ENCODE measurements at places on chromosomes 1 and 21. TPM values are rescaled to one million over a fixed set of nuclear protein-coding genes. Genes with fewer than 3 reads are reported as not detected.

- no peaks in the 10 kb centered on the region for H3K36me3 ChIP-seq
- H3K4me1 ChIP-seq: no peaks in the 10 kb centered on the region
Observed at GRCh38 chr1:112322018-112322417, 74.0 kb upstream of the CTTNBP2NL start.

Gene OR10J1
- total RNA-seq: not detected

Gene PDC
- total RNA-seq: 0.14 TPM

DNA sequence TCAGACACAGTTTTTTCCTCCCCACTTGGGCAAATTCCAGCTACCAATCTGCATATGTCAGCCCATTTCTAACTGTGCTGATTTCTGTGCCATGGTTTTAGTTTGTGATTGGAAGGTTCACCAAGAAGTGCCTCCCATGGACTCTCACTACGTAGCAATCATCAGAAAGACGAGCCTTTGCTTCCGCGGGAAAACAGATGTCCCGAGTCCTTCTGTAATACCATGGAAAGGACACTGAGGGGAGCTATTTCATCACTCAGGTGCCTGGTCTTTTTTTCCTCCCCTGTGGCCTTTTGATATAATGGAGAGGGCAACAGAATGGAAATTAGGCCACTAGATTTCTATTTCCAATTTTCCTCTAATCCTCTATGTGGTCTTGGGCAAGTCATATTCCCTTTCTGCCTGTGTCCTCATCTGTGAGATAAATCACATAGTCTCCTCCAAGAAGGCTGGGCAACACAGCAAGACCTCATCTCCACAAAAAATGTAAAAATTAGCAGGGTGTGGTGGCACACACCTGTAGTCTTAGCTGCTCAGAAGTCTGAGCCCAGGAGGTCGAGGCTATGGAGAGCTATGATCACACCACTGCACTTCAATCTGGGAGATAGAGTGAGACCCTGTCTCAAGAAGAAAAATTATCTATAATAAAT is 24.8 kb downstream of the LEMD1 start:
- H3K27ac ChIP-seq: no peak overlapping the region
- H3K4me1 ChIP-seq: no peaks in the 10 kb centered on the region
- DNase-seq: no peak
- no peaks in the 10 kb centered on the region for H3K36me3 ChIP-seq

GRCh38 chr21:37436174-37436573 is 69.6 kb downstream of the DYRK1A start:
- H3K27me3 ChIP-seq: no peaks in the 10 kb centered on the region
- DNase-seq: no peak
- peaks cover 3% of the 10 kb centered on the region for H3K4me1 ChIP-seq

Gene BGLAP
- total RNA-seq: 0.66 TPM

- H3K27me3 ChIP-seq: no peaks in the 10 kb centered on the region
- H3K36me3 ChIP-seq: no peaks in the 10 kb centered on the region
Observed at GRCh38 chr1:192140382-192140781, 17.9 kb upstream of the RGS18 start.

DNA sequence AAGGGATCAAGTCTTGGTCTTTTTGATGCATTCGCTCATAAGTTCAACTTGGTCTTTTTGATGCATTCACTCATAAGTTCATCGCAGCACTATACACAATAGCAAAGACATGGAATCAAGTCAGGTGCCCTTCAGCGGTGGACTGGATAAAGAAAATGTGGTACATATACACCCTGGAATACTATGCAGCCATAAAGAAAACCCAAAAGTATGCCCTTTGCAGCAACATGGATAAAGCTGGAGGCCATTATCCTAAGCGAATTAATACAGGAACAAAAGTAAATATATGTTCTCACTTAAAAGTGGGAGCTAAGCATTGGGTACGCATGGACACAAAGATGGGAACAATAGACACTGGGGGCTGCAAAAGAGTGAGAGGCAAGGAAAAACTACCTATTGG is 29.8 kb upstream of the FOXE3 start:
- DNase-seq: no peak
- no peak overlapping the region for H3K27ac ChIP-seq
- peaks cover 5% of the 10 kb centered on the region for H3K36me3 ChIP-seq
- no peaks in the 10 kb centered on the region for H3K27me3 ChIP-seq
- H3K4me3 ChIP-seq: no peak overlapping the region

DNA sequence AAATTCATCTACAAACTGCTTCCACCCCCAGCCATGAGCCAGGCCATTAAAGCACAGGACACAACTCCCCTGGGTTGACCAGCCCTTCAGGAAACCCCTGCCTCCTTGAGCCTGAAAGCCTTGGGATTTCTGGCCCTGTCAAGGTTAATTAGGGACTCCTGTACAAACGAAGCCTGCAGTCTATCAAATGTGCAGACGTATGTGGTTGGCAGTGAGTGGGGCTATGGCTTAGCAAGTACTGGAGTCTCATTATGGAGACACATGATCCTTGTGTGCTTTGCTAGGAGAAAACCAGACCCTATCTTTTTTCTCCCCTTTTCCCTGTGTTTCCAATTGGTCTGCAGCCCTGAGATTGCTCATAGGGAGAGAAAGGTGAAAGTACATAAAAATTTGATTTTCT is 588.3 kb upstream of the USP24 start:
- H3K4me1 ChIP-seq: no peaks in the 10 kb centered on the region
- H3K27me3 ChIP-seq: no peaks in the 10 kb centered on the region
- no peak overlapping the region for H3K4me3 ChIP-seq
- no peak for DNase-seq
- H3K27ac ChIP-seq: no peak overlapping the region

GRCh38 chr1:242827538-242827937 is 303.0 kb upstream of the PLD5 start:
- H3K27me3 ChIP-seq: no peaks in the 10 kb centered on the region
- H3K4me1 ChIP-seq: no peaks in the 10 kb centered on the region
- H3K27ac ChIP-seq: no peak overlapping the region
- no peak for DNase-seq

Gene TCHHL1
- total RNA-seq: 0.05 TPM

DNA sequence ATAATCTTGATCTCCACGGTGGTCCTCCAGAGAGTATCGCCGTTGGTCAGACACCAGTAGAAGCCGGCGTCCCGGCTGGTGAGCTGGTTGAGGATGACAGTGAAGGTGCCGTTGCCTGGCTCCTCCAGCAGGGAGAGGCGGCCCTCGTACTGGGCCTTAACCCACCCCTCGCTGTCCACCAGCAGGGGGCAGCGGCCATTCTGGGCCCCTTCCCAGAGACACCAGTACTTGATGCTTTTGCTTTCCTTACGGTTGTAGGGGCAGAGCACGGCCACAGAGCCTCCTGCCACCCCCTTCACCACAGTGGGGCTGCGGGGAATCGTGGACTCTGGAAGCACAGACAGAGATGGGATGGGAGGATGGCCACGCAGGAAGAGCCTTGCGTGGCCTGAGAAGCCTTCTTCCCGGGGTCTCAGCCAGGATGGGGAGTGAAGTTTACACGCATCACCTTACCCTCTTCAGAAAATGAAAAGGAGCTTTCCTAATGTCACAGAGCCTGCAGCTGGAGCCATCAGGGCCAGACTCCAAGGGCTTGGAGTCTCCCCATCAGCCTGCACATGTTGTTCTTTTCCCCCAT is 10.7 kb downstream of the PIGR start:
- H3K27me3 ChIP-seq: no peaks in the 10 kb centered on the region
- no peaks in the 10 kb centered on the region for H3K36me3 ChIP-seq
- no peak for DNase-seq
- H3K27ac ChIP-seq: no peak overlapping the region
- H3K4me1 ChIP-seq: peaks cover 4% of the 10 kb centered on the region

Gene FLG2
- total RNA-seq: 0.05 TPM

GRCh38 chr1:109617291-109617801 is 2.1 kb downstream of the GNAT2 start:
- no peak for DNase-seq
- no peaks in the 10 kb centered on the region for H3K36me3 ChIP-seq

Gene CCDC181
- 0.47 TPM for total RNA-seq

Gene CLEC20A
- 0.28 TPM for total RNA-seq

Gene ADORA1
- total RNA-seq: 0.28 TPM

DNA sequence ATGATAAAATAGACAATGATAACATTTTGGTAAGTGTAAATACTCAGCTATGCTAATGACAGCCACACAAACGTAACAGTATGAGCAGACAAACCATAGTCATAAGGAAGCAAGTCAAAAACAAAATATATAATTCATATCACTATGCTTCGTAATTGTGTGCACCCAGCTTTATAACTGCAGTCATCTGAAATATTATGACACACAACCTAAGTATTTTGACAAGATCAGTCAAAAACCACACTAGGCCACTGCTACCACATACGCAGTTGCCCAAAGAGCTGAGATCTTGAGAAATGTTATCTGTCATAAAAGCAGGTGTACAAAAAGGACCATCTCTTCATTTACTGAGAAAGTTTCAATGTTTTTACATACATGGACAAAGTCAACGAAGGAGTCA is 26.0 kb downstream of the RNASEL start:
- H3K4me3 ChIP-seq: no peak overlapping the region
- H3K27ac ChIP-seq: no peak overlapping the region
- no peaks in the 10 kb centered on the region for H3K4me1 ChIP-seq
- DNase-seq: no peak
- no peaks in the 10 kb centered on the region for H3K36me3 ChIP-seq

DNA sequence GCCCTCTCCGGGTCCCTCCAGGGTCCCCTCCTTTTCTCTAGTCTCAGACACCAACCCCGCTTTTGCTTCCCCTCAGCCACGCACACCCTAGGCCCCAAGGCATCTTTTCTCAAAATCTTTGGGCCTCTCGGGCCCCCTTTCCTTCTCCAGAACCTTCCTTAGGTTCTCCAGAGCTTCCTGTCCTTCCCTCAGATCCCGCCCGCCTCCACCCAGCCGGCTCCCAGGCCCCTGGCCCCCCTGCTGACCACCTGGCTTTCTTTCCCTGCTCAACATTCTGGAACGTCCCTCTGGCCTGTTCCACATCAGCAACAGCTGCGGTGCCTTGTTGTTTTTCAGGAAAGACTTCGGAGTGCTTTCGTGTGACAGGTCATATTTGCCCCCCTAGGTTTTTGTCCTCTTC is 1.2 kb downstream of the ZDHHC18 start:
- peaks cover 12% of the 10 kb centered on the region for H3K4me1 ChIP-seq
- DNase-seq: no peak
- H3K27ac ChIP-seq: peak overlapping the region; percentile 32
- no peaks in the 10 kb centered on the region for H3K27me3 ChIP-seq
- no peaks in the 10 kb centered on the region for H3K36me3 ChIP-seq

DNA sequence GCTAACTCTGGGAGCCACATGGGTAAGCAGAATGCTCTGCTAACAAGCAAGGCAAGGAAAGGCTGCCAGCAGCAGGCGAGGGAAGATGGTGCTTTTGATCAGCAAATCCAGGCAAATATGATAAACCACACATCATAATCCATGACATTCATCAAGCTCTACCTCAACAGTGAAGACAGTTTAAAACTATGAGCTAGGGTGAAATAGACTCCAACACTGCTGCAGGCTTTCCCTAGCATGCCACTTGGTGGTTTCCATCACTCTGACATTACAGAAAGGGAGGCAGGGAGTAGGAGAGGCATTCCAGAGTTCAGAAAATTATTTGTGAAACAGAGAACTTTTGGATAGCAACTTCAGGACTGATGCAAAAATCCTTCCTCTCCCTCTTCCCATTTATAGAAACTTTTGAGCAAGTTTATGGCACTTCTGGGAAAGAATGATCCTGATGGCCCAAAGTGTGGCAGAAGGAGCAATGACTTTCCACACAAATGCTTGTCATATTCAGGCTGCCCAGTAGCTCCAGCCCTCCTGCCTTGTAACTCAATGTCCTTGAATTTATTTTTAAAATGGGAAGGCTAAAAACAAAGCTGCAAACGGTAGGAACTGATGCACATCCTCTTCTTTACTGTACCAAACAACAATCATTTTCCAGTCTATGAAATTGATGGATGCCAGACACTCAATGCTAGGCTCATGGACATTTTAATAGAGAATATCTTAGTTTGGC is 70.8 kb downstream of the SMYD2 start:
- H3K4me3 ChIP-seq: no peak overlapping the region
- no peaks in the 10 kb centered on the region for H3K27me3 ChIP-seq
- no peak for DNase-seq
- H3K4me1 ChIP-seq: no peaks in the 10 kb centered on the region
- no peaks in the 10 kb centered on the region for H3K36me3 ChIP-seq
- H3K27ac ChIP-seq: no peak overlapping the region

DNA sequence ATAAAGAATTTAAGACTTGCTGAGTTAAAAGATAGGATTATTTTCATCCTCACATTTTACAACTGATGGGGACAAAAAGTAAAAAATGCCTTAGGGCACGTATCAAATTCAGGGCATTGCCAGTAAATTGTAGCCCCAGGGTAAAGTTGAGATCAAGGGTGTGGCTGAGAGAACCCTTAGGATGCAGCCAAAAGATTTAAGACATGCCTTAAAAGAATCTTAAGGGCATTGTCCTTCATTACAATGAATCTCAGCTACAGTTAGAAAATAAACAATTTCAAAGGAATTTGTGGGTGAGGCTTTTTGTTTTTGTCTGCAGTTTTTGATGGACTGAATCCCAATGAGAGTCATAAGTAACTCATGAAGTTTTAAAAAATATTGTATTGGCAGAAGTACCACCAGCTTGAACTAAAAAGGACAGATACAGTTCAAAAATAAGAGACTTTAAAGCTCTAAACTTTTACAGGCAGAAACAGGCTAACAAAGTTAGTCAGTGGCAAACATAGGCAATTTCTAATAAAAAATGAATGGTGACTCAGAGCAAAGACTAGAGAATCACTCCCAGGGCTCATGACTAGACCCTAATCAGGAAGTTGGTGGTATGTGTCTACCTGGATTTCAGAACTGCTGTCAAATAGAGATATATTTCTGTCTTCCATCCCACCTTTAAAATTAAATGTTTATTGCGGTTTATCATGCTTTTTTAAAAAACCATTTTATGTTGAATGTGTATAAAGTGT is 165.1 kb upstream of the SNX7 start:
- no peaks in the 10 kb centered on the region for H3K27me3 ChIP-seq
- no peak overlapping the region for H3K27ac ChIP-seq
- no peaks in the 10 kb centered on the region for H3K4me1 ChIP-seq
- H3K4me3 ChIP-seq: no peak overlapping the region

DNA sequence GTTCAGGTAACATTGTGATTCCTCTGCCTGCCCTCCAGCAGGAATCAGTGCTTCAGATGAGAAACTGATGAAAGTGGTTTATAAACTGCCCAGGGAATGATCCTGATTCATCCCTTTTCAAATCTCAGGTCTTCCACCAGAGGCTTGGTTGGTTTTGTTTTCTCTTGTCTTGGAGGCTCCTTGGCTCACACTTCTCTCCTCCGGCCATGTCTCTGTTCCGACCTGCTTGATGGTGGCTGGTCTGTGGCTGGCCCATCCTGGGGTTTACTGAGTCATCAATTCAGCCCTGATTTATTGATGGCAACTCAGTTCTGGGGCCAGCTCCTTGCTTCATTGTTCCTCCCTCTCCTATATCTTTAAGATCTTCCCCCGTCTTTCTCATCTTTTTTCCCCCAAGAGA is 56.6 kb upstream of the SLC2A1 start:
- H3K27me3 ChIP-seq: peaks cover 2% of the 10 kb centered on the region
- H3K27ac ChIP-seq: no peak overlapping the region
- no peaks in the 10 kb centered on the region for H3K36me3 ChIP-seq

DNA sequence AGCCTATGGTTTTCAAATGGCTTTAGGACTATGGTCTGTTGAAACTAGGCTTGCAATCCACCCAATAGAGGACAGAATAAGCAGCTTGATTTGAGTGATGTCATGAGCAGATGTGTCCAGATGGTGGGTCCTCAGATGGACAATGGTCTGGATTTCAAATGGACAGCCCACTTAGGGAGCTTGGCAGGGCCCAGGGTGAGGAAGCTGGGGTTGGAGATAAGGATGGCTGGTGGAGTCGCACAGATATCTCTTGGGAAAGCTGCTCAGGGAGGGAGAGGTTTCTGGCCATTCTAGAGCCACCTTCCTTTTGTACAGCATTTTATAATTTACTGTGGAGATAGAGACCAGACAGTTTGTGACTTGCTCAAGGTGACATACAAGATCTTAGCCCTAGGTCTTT is 55.0 kb downstream of the NFASC start:
- DNase-seq: no peak
- no peaks in the 10 kb centered on the region for H3K4me1 ChIP-seq
- H3K27ac ChIP-seq: no peak overlapping the region
- no peak overlapping the region for H3K4me3 ChIP-seq

Gene BRDT
- total RNA-seq: under 0.01 TPM

All from thymus (tissue), 14 donors.